ENCODE measurements at places on chromosomes 5 and 9. TPM values are rescaled to one million over a fixed set of nuclear protein-coding genes. Genes with fewer than 3 reads are reported as not detected.
A peak's percentile ranks its signal among the peaks of the same experiment; 100 is the strongest.

The DMGDH gene
- not detected for total RNA-seq

The LHX3 gene
- total RNA-seq = not detected

GRCh38 chr9:138103849-138104206 is 226.2 kb downstream of the CACNA1B start:
- H3K4me1 ChIP-seq = no peaks in the 10 kb centered on the region
- no peaks in the 10 kb centered on the region for H3K36me3 ChIP-seq
- no peaks in the 10 kb centered on the region for H3K27me3 ChIP-seq
- H3K27ac ChIP-seq = no peak overlapping the region

DNA sequence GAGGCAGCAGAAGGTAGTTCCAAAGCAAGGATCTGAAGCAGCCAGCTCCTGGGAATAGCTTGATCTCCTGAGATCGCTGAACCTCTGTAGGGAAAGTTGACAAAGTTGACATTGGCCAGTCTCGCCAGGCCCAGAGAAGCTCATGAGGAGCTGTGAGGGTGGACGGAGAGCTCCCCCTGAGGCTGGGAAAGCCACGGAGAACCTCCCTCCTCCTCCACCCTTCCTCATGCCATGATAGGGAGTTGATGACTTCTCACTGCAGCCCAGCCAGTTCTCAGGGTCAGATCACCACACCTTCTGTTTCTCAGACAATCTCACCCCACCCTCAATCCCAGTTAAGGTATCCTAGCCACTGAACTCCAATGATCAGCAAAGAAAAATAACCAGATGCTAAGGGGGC is 30.4 kb upstream of the KCNV2 start:
- H3K4me1 ChIP-seq = no peaks in the 10 kb centered on the region
- H3K27me3 ChIP-seq = no peaks in the 10 kb centered on the region
- H3K27ac ChIP-seq = no peak overlapping the region

DNA sequence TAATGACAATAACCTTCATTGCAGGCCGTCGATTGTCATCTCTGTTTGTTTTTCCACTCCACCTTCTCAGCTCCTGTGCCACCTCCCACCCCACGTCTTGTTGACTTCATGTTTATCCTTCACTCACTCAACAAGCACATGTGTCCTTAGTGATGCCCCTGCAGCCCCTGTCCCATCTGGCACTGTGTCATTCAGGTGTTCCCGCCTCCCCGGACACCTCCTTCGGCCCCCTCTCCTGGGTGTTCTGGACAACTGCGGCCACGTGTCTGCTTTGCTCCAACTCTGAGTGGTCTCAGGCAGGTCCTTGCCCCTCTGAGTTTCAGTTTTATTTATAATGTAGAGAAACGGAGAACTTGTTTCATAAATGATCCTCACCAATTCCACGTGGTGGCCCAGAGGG is 91.0 kb upstream of the COL5A1 start:
- DNase-seq = no peak
- H3K4me1 ChIP-seq = peaks cover 64% of the 10 kb centered on the region

DNA sequence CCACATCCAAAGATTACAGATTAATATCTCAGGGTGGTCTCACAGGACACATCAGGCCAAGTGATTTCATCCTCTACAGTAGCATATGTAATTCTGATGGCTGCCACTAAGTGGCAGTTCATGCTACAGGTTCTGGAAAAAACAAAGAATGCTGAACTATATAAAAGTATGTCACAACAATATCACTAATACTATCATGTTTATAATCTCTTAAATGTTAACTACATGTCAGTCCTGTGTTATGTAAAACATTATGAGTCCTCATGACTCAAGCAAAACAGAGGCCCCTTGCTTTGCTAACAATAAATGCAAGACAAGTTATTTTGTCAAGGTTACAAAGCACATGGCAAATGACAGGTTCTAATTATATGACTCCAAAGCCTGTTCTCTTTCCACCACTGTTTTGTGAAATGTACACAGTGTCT is 233.2 kb downstream of the FBXL17 start:
- DNase-seq = peak; percentile 9
- no peak overlapping the region for H3K4me3 ChIP-seq
- no peaks in the 10 kb centered on the region for H3K27me3 ChIP-seq

DNA sequence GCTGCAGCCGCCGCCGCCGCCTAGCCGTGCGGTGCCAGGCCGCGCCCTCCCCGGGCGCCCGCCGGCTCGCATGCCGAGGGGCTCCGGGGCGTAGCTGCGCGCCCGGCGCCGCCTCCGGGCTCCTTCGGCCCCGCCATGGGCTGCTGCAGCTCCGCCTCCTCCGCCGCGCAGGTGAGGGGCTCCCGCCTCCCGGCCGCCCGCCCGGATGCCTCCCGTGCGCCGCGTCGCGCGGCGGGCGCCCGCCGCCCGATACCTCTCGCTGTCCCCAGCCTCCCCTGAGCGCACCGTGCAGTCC is 230 bp downstream of the SLC44A1 start:
- no peak for DNase-seq
- no peaks in the 10 kb centered on the region for H3K27me3 ChIP-seq
- H3K4me3 ChIP-seq = peak overlapping the region; percentile 72
- no peaks in the 10 kb centered on the region for H3K36me3 ChIP-seq

- no peak overlapping the region for H3K27ac ChIP-seq
- H3K36me3 ChIP-seq = no peaks in the 10 kb centered on the region
- no peak overlapping the region for H3K4me3 ChIP-seq
- H3K4me1 ChIP-seq = no peaks in the 10 kb centered on the region
- DNase-seq = no peak
Measured at GRCh38 chr9:14645648-14646047, 47.6 kb downstream of the ZDHHC21 start.

GRCh38 chr5:137600721-137601360 is 101.7 kb upstream of the SPOCK1 start:
- H3K4me1 ChIP-seq = no peaks in the 10 kb centered on the region
- H3K27me3 ChIP-seq = peaks cover 41% of the 10 kb centered on the region
- no peak overlapping the region for H3K27ac ChIP-seq
- no peaks in the 10 kb centered on the region for H3K36me3 ChIP-seq
- no peak for DNase-seq
- no peak overlapping the region for H3K4me3 ChIP-seq

Data from SJSA1 (cell line).